ENCODE measurements at places on chromosomes 4 and X.
A peak's percentile ranks its signal among the peaks of the same experiment; 100 is the strongest.

- no peak for DNase-seq
Measured at GRCh38 chr4:32169841-32170240, 1449.7 kb downstream of the PCDH7 start.

GRCh38 chr4:169079942-169080827 lies 70.1 kb upstream of the CBR4 start:
- DNase-seq: no peak

DNA sequence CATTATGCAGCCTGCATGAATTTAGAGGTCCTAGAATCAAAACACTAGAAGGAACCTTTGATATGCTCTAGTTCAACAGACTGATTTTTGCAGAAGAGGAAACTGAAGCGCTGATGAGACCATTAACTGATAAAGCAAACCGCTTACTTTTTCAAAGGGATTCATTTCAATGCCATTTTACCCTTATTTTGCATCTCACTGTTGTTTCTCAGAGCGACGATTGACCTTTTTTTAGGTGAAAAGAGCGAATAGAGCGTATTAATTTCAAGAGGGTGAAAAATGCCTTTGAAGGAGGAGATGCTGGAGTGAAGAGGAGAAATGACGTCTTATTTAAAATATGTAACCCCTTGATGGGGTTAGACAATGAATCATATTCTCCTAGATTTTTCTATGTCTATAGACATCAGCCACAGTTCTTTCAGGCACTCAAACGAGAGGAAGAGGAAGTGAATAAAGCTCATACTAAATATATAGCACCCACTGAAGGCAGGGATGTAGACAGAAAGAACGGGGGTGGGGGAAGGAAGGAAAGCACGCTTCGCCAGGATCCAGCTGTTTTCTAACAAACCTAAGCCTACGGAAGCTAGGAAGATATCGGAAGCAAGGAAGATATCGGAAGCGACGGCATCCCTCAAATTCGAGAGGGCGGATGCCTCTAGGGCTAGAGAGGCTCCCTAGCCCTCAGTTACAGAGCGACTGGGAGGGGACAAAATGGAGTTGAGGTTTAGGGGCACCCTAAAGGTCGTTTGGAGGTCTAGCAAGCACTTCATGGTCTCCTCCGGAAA lies 848 bp downstream of the ACSL4 start:
- DNase-seq: peak; percentile 39

- DNase-seq: no peak
Measured at GRCh38 chr4:137063961-137064360, 468.3 kb downstream of the PCDH18 start.

All from CD4-positive, alpha-beta T cell treated with Interleukin-17A for 1 hour (primary cell).